ENCODE measurements at places on chromosomes 2 and 18.

DNA sequence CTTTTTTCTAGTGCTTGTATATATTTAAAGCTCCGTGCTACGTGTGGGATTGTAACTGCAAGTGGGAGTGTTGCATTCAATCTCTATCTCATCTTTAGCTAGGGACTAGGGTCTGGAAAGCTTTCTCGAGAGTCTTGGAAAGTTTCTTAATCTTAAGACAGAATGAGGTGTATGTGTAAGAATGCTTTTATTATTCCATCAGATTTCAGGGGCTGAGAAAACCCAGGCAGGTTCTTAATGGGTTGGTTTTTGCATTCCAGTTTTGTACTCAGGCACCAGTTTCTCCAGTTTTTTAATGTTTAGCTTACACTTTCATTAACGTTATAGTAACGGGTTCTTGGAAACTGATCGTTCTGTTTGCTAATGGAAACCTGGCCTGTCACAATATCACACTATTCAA is 20.3 kb downstream of the MRPL19 start:
- DNase-seq = no peak

DNA sequence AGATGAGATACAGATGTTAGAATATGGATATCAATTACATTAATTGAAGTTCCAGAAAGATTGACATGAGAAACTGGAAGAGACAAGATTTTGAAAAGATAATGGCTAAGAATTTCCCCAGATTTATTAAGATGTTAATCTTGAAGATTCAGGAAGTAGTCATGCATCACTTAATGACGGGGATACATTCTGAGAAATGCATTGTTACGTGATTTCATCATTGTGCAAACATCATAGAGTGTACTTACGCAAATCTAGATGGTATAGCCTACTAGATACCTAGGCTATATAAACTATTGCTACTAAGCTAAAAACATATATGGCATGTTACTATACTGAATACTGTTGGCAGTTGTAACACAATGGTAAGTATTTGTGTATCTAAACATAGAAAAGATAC is 6.8 kb upstream of the CHMP3 start:
- DNase-seq = no peak

DNA sequence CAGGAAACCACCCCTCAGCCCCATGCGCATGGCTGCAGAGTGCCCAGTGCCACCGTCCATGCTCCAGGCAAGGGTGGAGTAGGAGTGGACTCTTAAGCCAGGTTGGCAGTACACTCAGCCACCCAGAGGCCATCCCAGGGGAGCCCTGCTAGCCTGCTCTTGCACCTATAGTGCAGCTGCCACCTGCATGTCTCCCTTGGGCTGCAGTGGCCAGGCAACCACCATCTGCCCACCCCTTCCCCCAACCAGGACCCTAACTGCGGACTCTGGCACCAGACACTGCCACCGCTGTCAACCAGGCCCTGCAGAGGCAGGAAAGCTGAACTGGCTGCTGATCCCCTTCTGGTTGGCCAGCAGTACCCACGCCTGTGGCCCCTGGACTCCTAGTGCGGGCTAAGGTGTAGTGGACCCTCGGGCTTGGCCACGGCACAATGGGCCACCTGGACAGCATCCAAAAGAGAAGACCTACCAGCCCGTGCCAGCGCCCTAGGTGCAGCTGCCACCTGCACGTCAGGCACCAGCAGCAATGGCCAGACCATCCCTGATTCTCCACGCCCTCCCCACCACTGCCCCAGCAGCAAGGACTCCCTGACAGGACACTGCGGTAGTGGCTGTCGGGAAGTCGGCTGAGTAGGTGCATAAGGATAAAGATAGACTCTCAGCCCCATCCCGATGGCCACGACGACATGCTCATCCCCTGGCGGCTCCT is 72.8 kb downstream of the RPIA start:
- DNase-seq = no peak

DNA sequence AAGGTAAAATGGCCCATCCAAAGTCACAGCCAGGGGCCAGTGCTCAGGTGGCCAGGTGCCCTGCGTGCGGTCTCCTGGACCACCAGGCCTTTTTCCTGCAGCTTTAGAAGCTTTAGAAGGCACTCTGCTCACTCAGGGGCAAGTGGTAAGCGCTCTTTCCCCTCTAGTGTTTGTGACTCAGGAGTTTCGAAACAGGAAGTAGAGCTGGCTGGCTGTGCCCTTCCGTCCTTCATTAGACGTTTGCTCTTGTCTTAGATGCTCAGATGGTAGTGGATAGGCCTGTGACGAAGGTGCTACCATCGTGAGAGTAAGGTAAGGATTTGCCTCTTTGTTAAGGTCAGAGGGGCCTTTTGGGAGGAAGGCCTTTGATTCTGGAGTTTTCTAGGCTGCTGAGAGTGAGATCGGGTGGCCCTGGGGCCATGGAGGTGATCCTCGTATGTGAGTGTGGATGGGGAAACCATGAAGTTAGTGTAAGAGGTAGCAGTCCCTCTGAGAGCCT is at the start of gene CASP8:
Gene CASP8 (plus strand): TSS at position 235 of the 499 bp plus-strand sequence. CDS start 5,951 bp downstream, outside the sequence.
- peak; percentile 81 for DNase-seq

DNA sequence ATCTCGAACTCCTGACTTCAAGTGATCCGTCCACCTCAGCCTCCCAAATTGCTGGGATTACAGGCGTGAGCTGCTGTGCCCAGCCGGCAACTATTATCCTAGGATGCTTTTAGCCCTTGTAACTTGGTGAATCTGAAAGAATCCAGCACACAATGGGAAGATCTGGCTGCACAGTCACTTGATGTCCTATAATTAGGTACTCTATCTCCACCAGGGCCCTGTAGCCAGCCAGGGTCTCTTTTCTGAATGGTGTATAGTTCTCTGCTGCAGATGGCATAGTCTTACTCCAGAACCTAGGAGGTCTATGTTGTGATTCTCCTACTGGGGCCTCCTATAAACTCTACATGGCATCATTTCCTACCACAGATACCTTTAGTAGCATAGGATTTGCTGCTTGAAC is 13.9 kb upstream of the MCM6 start:
- no peak for DNase-seq

DNA sequence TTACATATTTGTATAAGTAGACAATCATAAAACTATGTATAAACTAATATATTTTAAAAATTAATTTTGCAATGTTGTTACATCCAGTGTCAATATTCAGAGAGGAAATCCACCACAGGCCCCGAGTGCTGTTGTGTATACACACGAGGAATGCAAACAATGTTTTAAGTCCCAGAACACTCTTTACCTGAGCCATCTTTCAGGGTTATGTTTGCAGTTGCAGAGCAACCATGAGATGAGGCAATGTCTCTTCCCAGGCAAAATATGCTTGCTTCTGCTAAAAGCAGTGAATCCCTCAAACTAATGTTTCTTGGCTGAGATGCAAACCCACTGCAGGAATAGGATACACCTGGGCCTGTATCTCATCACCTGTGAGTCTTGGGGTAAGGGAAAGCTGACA is 91.3 kb downstream of the ASXL2 start:
- no peak for DNase-seq

GRCh38 chr2:238122287-238123217 is 15.9 kb upstream of the KLHL30 start:
- DNase-seq = no peak

DNA sequence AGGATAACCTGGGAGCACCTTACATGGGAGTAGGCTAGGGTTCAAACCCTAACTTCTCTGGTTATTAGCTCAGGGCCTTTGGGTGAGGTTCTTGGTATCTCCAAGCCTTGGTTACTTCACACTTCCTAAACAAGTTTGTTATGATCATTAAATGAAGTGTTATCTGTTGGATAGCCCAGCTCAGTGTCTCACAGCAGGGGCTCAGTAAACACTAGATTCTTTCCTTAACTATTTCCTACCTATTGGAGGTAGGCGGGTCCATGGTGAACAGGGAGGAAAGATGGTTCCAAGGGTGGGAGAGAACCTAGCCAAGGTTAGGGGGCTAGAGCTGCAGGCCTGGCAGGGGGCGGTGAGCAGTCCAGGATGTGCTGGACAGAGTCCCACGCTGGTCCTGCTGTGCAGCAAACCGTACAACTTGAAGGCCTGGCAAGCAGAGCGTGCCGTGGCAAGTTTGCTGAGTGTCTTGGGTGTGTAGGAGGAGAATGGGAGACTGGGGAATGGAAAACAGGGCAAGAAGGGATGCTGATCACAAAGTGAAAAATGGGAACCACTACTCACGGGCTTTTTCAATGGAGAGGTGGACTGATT is 259.1 kb downstream of the PRKCE start:
- no peak for DNase-seq

- no peak for DNase-seq
Observed at GRCh38 chr2:178641498-178641897, 161.2 kb downstream of the PLEKHA3 start.

DNA sequence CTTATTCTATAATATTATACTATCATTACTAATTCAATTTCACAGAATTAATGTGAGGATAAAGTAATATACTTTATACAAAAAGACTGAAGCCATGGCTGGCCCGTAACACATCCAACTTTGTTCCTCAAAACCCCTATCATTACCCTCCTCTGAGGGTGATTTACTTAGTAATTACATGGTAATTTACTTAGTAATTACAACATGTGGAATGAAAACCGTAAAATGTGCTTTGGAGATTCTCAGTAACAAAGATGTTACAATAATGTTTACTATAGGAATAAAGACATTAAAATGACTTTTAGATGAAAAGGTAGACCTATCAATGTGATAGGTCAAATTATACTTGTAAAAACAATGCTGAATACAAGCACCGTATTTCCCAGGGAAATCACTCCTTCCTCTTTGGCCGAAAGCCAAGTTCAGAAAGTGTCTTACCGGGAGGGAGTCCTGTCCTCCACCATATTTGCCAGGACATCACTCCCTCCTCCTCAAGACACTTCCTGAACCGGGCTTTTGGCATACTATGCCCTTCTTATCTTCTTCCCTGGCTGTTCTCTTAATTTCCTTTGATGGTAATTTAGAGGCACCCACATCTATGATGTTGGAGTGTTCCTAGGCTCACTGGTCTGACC is 1047.8 kb downstream of the SOCS6 start:
- no peak for DNase-seq

GRCh38 chr2:144511937-144512336 is 8.0 kb downstream of the ZEB2 start:
- peak; percentile 18 for DNase-seq

DNA sequence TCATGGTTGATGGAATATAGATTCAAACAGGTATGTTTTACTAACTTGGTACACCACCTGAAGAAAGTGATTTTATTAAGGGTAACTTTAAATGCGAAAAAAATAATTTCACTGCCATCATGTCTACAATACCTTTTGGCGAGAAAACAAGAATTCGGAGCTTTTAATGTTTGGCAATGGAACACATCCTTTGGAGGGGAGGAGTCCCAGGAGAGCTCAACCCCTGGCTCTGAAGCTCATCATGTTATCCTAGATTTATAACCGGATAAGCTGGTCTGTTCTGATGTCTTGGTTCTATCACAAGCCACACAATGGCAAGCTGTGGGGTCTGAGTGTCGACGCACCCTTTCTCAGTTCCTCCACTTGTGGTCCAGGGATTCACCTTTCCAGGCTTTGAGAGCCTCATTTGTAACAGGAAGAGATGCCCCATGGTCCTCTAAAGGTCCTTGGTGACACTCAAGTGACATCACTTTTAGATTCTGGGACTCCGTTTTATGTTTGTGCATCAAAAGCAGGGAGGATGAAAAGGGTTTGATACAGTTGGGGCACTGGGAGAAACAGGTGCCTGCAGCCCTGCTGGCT is 172.7 kb downstream of the BCL2 start:
- no peak for DNase-seq

DNA sequence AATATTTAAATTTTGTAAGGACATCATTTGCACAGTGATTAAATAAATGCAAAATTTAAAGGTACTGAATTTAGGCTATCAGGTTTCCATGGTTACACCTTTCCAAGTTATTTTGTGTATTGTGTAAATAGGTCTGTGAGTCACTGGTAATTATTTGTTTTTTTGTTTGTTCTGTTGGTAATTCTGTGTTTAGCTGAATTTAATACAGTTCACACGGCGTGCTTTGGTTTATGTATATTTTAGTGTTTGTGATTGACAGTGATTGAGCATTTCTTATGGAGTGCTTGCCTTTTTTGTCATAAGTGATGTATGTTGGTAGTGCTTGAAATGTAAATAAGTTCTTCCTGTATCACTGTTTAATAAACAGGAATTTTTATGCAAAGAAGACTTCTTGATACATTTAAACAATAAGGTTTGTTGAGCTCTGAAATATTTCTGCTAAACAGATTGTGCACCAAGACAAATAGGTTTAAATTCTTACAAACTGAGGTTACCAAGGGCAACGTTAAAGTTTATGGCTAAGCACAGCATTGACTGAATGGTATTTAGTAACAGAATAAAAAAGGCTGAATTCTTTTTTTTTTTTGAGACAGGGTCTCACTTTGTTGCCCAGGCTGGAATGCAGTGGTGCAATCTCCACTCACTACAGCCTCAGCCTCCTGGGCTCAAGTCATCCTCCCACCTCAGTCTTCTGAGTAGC is 38.3 kb upstream of the DLX1 start:
- no peak for DNase-seq

DNA sequence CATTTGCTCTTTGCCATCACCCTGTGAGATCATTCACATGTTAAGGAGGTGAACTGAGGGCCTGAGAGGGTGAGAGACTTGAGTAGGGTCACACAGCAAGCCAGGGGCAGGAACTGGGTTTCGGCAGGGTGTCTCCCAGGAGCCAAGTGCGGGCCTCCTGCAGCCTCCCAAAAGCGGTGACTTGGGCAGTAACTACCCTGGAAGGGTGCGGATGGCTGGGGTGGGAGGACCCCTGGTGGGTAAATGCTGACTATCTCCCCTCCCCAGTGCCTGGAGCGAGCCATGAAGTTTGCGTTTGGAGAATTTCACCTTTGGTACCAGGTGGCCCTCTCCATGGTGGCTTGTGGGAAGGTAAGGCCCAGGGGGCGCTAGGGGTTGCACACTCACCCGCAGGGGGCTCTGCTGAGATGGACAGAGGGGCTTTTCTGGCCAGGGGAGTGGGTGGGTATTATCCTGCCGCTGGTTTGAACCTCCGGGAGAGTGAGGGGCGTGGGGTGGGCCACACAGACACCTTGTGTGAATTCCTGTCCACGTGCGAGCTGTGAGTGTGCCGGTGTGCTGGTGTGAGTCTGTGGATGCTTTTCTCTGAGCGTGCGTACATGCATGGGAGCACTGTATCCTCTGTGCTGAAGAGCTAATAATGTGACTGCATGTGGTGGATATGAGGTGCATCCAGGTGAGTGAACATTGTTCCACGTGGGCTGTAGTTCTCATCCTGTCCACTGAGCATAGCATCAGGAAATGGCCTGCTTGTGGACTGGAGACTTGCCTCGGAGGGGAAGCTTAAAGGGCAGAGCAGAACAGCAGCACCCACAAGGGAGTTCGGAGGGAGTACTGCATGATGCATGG is 91.0 kb upstream of the MCFD2 start:
- DNase-seq = no peak

- DNase-seq = no peak
Observed at GRCh38 chr2:239913636-239914417, 111.3 kb downstream of the NDUFA10 start.

GRCh38 chr2:150470435-150470834 is 17.0 kb downstream of the RND3 start:
- DNase-seq = no peak

GRCh38 chr2:43777306-43777926 is 3.6 kb downstream of the DYNC2LI1 start:
- no peak for DNase-seq

- no peak for DNase-seq
Observed at GRCh38 chr2:86202336-86202692, 3.1 kb downstream of the MRPL35 start.

All from suppressor macrophage (primary cell).